Thoracic aorta (tissue), 2 donors: ENCODE measurements at places on chromosomes 16 and 17. TPM values are rescaled to one million over a fixed set of nuclear protein-coding genes. Genes with fewer than 3 reads are reported as not detected.
A peak's percentile ranks its signal among the peaks of the same experiment; 100 is the strongest.

The ALDH3A1 gene
- 3.2 TPM for total RNA-seq

The SLC38A8 gene
- not detected for total RNA-seq

DNA sequence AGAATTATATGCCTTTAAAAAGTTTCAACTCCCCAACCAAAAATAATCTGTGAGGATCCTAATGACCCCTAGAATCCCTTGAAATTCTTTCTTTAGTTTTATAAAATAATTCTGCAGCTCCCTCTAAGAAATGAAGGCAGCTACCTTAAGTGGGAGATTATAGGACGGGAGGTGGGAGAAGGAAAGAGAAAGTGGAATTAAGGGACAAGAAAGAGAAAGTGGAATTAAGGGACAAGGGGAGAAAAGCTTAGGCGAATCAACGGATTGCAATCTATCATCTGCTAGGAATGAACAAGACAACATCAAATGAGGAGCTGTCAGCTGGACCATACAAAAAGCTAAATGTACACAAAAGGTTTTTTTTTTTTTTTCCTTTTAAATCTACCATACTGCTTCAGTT, 262.0 kb downstream of the ZFHX3 start:
- peaks cover 48% of the 10 kb centered on the region for H3K4me1 ChIP-seq
- H3K27me3 ChIP-seq = no peaks in the 10 kb centered on the region
- H3K27ac ChIP-seq = peak overlapping the region; percentile 91
- no peak for DNase-seq
- H3K36me3 ChIP-seq = no peaks in the 10 kb centered on the region

- no peaks in the 10 kb centered on the region for H3K27me3 ChIP-seq
- no peak overlapping the region for H3K4me3 ChIP-seq
- no peak for DNase-seq
- no peak overlapping the region for H3K27ac ChIP-seq
Measured at GRCh38 chr17:59234631-59235030, 14.3 kb downstream of the GDPD1 start.

GRCh38 chr17:72462814-72463213, 342.0 kb downstream of the SOX9 start:
- H3K4me3 ChIP-seq = no peak overlapping the region
- no peak overlapping the region for H3K27ac ChIP-seq
